ENCODE measurements at places on chromosomes 5 and 9. TPM values are rescaled to one million over a fixed set of nuclear protein-coding genes. Genes with fewer than 3 reads are reported as not detected.
A peak's percentile ranks its signal among the peaks of the same experiment; 100 is the strongest.

Gene TEK
- 19.0 TPM for total RNA-seq

Gene PLEKHG4B
- 0.34 TPM for total RNA-seq

Gene GMCL2
- total RNA-seq, result not detected

Gene FOXD1
- 0.18 TPM for total RNA-seq

Gene ADAMTS6
- total RNA-seq, result 4.0 TPM

DNA sequence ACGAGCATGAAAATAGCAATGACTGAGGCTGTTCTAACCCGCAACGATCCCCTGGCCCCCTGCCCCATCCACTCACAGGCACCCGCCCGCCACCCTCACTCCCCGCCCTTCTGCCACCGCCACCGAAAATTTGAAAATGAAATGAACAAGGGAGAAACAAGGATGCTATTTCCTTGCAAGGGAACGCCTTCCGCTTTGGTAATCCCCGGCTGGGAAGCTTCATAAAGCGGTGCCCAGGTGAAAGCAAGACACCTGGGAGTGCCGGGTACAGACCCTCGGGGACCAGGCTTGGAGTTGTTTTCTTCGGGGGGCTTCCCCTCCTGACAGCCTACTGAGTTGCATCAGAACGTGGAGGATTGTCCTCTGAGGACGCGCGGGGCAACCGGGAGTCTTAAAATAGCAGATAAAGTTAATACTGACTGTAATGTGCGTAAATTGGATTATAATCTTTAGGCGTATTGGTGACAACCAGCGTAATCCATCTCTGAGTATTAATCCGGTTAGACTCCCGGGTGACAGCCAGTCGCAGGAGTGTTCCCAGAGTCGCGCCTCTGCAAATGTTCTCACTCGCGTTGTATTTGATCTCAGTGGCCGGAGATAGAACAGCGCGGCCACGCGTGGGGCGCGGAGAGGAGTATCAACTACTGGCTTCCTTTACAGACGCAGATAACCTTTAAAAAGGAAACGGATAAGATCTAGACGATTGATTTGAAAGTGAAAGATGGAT lies 885 bp upstream of the MLLT3 start:
- H3K4me1 ChIP-seq, result peaks cover 24% of the 10 kb centered on the region
- peak overlapping the region; percentile 94 for H3K4me3 ChIP-seq
- peak; percentile 66 for DNase-seq
- no peaks in the 10 kb centered on the region for H3K36me3 ChIP-seq
- no peaks in the 10 kb centered on the region for H3K27me3 ChIP-seq
- H3K27ac ChIP-seq, result peak overlapping the region; percentile 48

DNA sequence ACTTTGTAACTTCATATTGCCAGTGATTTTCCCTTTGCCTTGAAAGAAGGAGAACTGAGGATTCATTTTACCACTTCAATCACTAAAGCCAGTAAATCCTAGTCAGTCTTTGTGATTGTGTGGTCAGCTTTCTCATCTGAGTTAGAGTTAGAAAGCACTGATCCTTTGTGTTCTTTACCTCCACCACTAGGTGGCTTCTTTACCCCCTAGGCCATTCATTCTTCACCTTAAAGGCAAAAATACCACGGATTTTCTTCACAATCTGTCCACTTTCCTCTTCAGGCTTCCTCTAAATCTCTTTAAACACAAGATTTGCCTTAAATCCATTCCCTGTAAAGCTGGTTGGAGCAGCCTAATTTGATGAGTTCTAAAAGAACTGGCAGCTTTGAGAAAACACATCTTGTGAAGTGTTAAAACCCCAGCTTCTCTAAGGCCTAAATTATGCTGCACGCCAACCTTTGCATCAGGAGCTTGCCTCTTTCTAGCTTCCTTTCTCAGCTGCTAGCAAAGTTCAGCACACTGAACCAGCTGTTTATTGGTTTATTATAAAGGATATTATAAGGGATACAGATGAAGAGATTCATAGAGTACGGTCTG lies 20.4 kb downstream of the BDP1 start:
- H3K4me3 ChIP-seq, result no peak overlapping the region
- DNase-seq, result no peak
- no peak overlapping the region for H3K27ac ChIP-seq
- H3K4me1 ChIP-seq, result no peaks in the 10 kb centered on the region
- peaks cover 98% of the 10 kb centered on the region for H3K36me3 ChIP-seq
- H3K27me3 ChIP-seq, result no peaks in the 10 kb centered on the region

GRCh38 chr9:567128-567746 lies 274.3 kb upstream of the DMRT1 start:
- no peak for DNase-seq
- no peaks in the 10 kb centered on the region for H3K27me3 ChIP-seq
- peaks cover 45% of the 10 kb centered on the region for H3K4me1 ChIP-seq
- H3K4me3 ChIP-seq, result no peak overlapping the region

- H3K4me3 ChIP-seq, result no peak overlapping the region
- H3K36me3 ChIP-seq, result peaks cover 9% of the 10 kb centered on the region
- peaks cover 25% of the 10 kb centered on the region for H3K4me1 ChIP-seq
- no peak for DNase-seq
- H3K27me3 ChIP-seq, result no peaks in the 10 kb centered on the region
Observed at GRCh38 chr9:136921718-136922117, 22.8 kb downstream of the FBXW5 start.

GRCh38 chr5:155629597-155629996 lies 616.0 kb downstream of the KIF4B start:
- no peaks in the 10 kb centered on the region for H3K4me1 ChIP-seq
- no peaks in the 10 kb centered on the region for H3K27me3 ChIP-seq
- no peak overlapping the region for H3K4me3 ChIP-seq
- no peak for DNase-seq
- H3K27ac ChIP-seq, result no peak overlapping the region
- no peaks in the 10 kb centered on the region for H3K36me3 ChIP-seq

GRCh38 chr9:36140086-36141084 lies 3.9 kb downstream of the GLIPR2 start:
- no peaks in the 10 kb centered on the region for H3K27me3 ChIP-seq
- H3K36me3 ChIP-seq, result no peaks in the 10 kb centered on the region
- H3K27ac ChIP-seq, result no peak overlapping the region
- H3K4me3 ChIP-seq, result no peak overlapping the region

- no peaks in the 10 kb centered on the region for H3K36me3 ChIP-seq
- H3K4me1 ChIP-seq, result no peaks in the 10 kb centered on the region
- no peak overlapping the region for H3K4me3 ChIP-seq
- no peak overlapping the region for H3K27ac ChIP-seq
Observed at GRCh38 chr5:159669559-159669958, 246.7 kb upstream of the ADRA1B start.

- H3K4me1 ChIP-seq, result peaks cover 3% of the 10 kb centered on the region
- H3K4me3 ChIP-seq, result no peak overlapping the region
- DNase-seq, result peak; percentile 31
- H3K27me3 ChIP-seq, result no peaks in the 10 kb centered on the region
Observed at GRCh38 chr5:5675511-5675910, 253.0 kb downstream of the ICE1 start.

DNA sequence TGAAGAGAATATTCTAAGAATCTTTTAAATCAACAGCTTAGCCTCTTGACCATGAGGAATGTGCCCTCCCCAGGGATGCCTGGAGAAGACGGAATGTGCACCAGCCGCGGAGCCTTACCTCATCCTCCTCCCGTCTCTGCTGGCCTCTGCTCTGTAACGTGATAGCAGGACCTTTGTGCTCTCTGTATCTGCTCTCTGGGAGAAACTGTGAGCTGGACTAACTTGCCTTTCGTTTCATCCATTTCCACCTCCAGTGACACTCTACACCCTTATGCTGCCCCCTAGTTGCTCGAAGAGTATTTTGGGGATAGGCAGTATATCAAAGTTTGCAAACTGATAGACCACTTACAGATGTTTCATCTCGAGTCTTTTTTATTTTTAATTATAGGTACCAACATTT lies 141.4 kb downstream of the NPR3 start:
- H3K27me3 ChIP-seq, result no peaks in the 10 kb centered on the region
- no peaks in the 10 kb centered on the region for H3K4me1 ChIP-seq
- no peaks in the 10 kb centered on the region for H3K36me3 ChIP-seq

DNA sequence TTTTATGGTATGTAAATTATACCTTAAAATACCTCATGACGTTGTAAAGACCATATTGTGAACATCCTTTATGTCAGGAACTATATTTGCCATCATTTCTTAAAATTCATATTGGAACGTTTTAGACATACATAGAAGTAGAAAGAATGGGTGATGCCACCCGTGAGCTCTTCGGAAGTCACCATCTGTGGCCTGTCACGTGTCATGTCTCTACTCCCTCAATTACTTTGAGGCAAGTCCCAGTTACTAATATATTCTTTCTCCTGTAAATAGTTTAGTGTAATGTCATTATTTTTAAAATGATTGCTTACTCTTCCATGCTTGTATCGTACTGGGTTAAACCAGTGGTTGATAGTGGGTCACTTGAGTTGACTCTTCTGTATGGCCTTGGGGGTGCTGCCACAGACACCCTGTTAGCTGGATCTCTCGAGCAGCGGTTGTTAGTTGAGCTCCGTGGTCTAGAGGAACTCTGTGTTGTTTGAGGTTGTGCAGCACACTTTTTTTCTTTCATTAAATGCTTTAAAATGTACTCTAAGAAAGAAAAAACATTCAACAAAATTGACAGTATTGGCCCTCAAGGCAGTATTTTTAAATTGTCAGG lies 66.2 kb downstream of the TRIO start:
- no peak for DNase-seq
- H3K4me3 ChIP-seq, result no peak overlapping the region
- H3K4me1 ChIP-seq, result peaks cover 4% of the 10 kb centered on the region

DNA sequence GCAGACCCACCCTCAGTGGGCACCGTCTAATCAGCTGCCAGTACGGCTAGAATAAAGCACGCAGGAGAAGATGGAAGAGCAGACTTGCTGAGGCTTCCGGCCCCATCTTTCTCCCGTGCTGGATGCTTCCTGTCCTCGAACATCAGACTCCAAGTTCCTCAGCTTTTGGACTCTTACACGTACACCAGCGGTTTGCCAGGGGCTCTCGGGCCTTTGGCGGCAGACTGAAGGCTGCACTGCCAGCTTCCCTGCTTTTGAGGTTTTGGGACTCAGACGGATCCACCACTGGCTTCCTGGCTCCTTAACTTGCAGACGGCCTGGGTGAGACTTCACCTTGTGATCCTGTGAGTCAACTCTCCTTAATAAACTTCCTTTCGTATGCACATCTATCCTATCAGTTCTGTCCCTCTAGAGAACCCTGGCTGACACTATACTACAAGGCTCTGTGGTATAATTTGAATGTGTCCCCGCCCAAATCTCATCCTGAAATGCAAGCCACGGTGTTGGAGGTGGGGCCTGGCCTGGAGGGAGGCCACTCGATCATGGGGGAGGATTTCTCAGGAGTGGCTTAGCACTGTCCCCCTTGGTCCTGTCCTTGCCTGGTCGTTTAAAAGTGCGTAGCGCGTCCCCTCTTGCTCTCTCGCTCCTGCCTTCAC lies 31.1 kb upstream of the NRARP start:
- no peak overlapping the region for H3K4me3 ChIP-seq
- no peaks in the 10 kb centered on the region for H3K36me3 ChIP-seq
- H3K27me3 ChIP-seq, result no peaks in the 10 kb centered on the region

DNA sequence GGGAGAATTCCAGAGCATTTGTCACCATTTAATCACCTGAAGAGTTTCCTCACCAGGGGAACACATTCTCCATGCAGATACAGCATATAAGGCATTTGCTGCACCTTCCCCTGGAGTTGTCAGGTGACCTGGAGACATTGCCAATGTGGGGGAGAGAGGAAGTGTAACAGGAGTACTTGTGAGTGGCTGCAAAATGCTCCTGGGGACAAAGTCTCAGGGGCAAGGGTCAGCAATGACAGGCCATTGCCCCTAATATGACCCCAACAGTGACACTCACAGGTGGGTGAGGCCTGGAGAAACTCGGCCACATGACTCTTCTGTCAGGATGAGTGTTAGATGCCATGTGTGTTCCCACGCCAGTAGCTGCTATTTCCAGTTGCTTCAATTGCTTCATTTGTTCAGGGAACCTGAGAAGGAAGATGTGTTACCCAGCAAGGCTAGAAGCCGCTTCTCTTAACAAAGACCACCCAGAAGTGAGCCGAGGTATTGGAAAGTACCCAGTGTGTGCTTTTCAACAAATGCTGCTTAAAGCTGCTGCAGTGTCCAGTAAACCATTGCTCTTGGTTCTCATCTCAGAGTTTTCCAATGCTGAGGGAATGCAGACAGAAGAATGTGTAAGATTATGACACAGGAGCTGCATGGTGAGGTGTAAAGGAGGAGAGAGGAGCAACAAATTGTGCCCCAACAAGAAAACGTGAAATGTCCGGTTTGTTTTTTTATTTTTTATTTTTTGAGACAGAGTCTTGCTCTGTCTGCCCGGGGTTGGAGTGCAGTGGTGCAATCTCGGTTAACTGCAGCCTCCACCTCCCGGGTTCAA lies 128.2 kb upstream of the SLC44A1 start:
- H3K4me3 ChIP-seq, result no peak overlapping the region
- no peaks in the 10 kb centered on the region for H3K4me1 ChIP-seq
- H3K27ac ChIP-seq, result no peak overlapping the region
- no peaks in the 10 kb centered on the region for H3K36me3 ChIP-seq
- H3K27me3 ChIP-seq, result no peaks in the 10 kb centered on the region
- DNase-seq, result no peak

DNA sequence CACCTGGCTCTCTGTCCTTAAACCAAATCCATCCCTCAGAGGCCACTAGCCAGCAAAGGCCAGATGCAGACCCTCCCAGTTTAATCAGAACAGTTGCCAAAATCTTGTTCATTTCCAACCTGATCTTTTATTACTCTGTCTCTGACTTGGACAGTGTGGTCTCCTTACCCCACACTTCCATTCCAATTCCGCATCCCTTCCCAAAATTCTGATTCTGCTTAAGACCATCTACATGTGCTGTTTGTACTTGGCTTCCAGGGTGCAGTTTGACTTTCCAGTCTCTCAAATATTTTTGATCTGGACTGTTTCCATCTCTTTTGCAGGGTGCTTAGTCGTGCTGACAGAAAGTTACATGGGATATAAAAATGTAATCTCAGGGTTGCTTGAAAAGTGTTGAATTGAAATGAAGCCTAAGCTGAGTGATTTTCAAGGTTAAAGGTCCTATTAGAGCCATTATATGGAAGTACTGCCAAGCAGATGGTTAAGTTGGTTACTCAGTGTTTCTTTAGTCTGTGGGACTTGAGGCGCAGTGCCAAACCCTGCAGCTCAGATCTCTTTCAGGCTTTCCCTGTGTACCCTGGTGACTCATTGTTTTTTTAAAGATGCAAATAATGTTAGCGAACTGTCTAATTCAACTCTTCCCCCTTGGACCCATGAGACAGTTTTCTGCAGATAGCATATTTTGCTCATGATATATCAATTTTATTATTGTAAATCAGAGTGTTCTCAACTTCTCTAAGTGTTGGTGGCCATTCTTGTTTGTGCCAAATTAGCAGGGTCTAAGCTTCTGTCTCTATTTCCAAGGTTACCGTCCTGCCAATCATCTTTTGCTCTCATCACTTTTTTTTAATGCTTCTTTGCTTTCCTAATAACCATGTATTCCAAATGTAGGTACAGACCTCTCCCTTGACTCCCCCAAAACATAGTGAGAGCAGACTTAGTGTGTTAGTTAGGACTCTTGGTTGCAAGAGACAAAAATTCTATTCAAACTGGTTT lies 18.2 kb upstream of the DCP2 start:
- peaks cover 25% of the 10 kb centered on the region for H3K4me1 ChIP-seq
- peak overlapping the region; percentile 50 for H3K27ac ChIP-seq
- H3K36me3 ChIP-seq, result no peaks in the 10 kb centered on the region
- H3K4me3 ChIP-seq, result no peak overlapping the region
- peak; percentile 54 for DNase-seq

GRCh38 chr9:108582726-108583125 lies 273.1 kb downstream of the ACTL7B start:
- H3K27me3 ChIP-seq, result no peaks in the 10 kb centered on the region
- no peak overlapping the region for H3K27ac ChIP-seq
- H3K4me3 ChIP-seq, result no peak overlapping the region
- H3K36me3 ChIP-seq, result no peaks in the 10 kb centered on the region
- no peaks in the 10 kb centered on the region for H3K4me1 ChIP-seq

Data from heart left ventricle (tissue), 16 donors.